Left lung (tissue), 14 donors: ENCODE measurements at places on chromosomes 1 and 21. TPM values are rescaled to one million over a fixed set of nuclear protein-coding genes. Genes with fewer than 3 reads are reported as not detected.

DNA sequence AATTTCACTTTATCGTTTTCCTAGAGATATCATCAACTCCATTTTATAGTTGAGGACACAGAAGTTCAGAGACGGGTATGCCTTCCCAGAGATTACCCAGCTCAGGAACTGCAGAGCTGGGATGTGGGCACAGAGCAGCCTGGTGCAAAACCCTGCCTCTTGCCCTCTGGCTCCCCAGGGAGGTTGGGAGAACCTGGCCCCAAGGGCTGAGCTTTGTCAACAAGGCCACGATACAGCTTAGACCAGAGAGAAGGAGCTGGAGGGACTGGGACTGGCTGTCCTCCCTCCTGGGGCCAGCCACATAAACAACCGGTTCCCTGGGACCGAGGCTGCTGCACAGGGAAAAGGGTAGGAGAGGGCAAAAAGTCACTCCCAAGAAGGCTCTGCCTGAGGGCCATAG lies 3.8 kb downstream of the RIMS3 start:
- no peaks in the 10 kb centered on the region for H3K27me3 ChIP-seq
- no peak for DNase-seq
- H3K36me3 ChIP-seq, result no peaks in the 10 kb centered on the region

GRCh38 chr1:178092878-178093493 lies 918 bp upstream of the RASAL2 start:
- peaks cover 7% of the 10 kb centered on the region for H3K4me1 ChIP-seq
- no peak for DNase-seq
- H3K27me3 ChIP-seq, result no peaks in the 10 kb centered on the region
- H3K4me3 ChIP-seq, result peak overlapping the region; percentile 81

DNA sequence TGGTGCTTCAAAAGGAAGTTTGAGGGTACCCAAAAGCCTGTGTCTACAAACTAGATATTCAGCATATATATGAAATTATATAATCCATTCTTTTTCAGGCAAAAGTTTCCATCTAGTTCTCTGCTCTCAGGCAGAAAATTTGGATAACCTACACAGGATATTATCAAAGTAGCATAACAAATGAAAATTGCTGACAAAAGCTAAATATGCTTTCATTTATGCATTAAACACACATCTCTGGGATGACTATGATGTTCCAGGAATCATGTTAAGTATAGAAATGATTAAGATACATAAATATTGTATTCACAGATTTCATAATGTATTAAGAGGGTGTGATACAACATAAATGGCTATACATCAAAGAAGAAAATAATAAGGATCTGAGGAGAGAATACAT lies 92.8 kb downstream of the LRRC53 start:
- no peaks in the 10 kb centered on the region for H3K4me1 ChIP-seq
- no peaks in the 10 kb centered on the region for H3K36me3 ChIP-seq
- no peaks in the 10 kb centered on the region for H3K27me3 ChIP-seq
- DNase-seq, result no peak
- H3K27ac ChIP-seq, result no peak overlapping the region
- H3K4me3 ChIP-seq, result no peak overlapping the region

The RGSL1 gene
- 0.39 TPM for total RNA-seq
